SW 1271 (cell line): ENCODE measurements at places on chromosomes 1 and 21.

GRCh38 chr1:113255038-113255719 is 135.1 kb upstream of the MAGI3 start:
- DNase-seq: no peak

DNA sequence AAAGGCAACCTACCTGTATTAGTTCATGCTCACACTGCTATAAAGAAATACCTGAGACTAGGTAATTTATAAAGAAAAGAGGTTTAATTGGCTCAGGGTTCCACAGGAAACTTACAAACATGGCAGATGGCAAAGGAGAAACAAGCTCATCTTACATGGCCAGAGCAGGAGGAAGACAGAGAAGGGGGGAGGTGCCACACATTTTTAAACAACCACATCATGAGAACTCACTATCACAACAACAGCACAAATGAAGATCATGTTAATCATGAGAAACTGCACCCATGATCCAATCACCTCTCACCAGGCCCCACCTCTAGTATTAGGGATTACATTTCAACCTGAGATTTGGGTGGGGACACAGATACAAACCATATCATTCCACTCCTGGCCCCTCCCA is 90.6 kb upstream of the KCTD3 start:
- no peak for DNase-seq

DNA sequence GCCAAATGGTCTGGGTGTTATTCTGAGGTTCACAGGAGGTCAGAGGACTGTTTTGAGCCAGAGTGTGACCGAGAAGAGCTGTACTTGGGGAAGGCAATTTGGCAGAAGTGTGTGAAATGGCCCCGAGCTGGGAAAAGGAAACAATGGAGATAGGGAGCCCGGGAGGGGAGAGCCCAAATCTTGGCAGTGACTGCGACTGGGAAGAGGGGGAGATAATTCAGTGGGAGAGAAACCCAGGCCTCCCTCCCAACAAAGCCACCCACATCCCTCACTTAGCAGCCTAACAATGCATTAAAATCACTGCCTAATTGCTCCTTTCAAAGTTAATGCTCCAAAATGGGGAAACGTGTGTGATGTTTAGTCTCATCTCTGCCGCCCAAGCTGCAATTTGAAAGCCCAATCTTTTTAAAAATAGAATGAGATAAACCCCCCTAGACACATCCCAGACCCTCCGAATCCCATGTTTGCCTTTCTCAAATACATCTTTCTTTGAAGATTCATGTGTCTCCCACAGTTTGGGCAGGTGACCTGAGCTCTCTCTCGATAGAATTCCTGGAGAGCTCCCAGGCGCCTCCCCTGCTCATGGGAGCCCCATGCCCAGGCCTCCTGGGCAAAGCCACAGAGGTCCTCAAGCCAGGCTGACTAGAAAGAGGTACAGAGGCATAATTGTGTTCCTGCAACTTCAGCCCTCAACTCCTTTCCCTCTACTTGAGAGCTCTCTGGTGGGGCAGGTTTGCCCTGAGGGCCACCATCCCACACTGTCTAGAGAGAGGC is 17.3 kb downstream of the LRRC52 start:
- no peak for DNase-seq

DNA sequence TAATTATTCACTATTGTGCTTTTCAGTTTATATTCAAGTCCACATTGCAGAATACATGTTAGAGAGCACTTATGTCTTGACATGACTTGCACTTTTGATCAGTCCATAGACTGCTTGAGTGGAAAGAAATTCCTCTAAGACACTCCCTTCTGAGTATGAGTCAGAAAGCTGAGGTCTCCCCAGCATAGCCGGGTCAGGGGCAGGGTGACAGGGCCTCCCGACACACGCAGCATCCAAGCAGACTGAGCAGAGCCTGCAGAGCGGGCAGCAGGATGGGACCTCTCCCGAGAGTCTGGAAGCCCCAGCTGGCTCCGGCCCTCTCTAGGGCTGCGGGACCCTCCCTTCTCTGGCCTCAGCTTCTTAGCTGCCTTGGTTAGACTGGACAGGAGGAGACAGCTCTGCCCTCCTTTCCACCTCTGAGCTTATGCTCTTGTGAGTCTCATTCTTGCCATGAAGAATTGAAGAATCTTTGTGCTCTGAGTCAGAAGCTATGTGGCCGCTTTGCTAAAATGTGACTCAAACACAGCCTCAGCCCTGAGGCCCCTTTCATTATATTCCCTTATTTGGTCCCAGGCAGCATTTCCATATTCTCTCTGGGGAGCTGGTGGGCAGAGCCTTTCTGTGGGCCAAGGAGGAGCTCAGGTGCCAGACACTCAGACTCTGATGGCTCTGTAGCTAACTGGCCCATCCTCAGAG is 11.2 kb upstream of the CAPN2 start:
- peak; percentile 69 for DNase-seq

DNA sequence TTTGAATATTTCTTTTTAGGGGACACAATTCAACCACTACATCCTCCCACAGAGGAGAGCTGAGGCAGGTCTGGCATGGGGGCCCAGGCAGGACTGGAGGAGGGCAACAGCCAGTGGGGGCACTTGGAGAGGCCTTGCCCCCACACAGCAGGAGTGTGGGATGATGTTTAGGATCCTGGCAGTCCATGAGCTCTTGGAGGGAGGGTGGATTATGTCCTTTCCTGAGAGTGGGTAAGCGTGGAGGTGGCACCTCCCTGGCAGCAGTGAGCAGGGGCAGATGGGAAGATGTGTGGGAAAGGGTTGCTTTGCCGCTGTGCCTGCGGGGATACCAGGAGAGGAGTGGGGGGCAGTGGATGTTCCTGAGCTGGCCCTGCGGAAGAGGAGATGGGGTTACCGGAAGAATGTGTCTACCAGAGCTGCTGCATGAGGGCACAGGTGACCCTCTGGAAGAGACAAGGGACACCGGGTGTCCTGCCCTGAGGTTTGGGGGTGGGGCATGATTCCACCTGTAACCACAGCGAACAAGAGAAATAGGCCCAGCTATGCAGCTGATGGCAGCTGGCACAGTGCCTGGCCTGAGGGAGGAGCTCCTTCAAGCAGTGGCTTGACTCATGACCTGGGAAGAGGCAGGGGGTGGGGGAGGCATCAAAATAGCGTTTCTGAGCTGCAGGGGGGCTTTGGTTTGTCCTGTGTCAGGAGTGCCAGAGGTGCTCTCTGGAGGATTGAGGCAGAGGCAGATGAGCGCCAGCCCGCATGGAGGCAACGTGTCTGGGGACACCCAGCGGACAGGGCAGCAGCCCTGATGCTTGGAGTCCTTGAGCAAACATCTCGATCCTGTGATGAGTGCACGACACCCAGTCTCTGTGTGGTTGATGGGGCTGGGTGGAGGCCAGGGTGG is 123.9 kb upstream of the TMPRSS2 start:
- no peak for DNase-seq

DNA sequence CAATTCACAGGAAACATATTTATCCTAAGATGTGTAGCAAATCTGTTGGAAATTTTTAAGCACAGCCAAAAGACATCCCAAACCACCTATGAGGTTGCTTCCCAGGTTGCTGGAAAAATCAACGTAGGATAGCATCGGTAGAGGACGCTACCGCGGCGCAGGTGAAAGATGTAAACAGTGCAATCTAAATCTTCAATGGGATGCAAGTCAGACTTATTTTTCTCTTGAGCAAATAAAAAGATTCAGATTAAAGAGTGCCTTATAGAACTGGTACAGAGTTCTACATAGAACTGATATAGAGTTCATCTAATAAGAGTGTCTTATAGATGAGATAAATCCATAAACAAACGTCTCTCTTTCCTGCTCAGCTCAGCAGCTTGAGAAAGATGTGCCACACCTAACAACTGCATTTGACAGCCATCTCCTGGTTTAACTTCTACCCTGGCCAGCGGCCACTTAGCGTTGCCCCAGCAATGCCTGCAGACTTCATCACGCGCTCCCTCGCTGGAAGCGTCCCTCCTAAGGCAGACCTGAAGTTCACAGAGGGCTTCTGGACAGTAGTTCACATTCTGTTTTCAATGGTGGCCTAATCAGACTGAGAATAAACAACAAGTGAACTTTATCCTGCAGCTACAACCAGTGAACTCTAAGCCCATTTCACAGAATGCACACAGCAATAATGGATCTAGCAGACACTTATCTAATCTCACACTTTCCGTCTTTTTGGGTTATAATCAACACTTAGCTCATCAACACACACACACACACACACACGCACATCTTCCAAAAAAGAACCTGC is 164.5 kb downstream of the TOMM20 start:
- no peak for DNase-seq

GRCh38 chr1:36153476-36153875 is 2.5 kb upstream of the MAP7D1 start:
- DNase-seq: no peak

DNA sequence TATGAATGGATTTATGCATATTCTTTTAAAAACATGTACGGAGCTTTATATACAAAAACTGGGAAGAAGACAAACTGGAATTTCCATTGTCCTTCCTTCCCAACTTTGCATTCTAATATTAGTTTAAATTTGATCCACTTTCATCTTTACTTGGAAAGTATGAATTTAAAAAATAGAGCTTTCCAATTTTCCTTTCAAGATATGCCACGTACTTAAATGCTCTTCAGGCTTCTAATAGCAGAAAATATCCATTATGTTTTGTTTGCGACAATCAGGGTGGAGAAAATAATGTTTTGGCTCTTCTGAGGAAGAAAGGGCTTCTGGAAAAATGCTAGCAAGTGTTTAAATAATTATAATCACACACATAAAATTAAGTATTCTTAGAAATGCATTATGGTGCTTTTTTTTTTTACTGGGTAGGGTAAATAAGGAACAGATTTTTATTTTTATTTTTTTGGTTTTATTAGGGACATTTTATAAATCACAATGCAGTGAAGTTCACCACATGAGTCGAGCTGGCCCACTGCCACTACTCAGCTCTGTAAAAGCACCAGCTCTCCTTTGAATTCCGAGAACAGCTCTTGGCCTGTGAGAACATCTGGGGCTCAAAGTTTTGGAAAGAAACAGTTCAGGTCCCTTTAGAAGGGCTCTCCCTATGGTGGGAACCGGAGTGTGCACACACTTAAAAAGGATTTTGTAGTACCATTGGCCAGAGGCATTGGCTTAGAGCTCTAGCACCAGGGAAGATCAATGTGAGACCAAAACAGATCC is 287.4 kb upstream of the LYPLAL1 start:
- no peak for DNase-seq

- no peak for DNase-seq
These were observed 17.5 kb downstream of the TRAPPC10 start for GRCh38 chr21:44029460-44030087.

DNA sequence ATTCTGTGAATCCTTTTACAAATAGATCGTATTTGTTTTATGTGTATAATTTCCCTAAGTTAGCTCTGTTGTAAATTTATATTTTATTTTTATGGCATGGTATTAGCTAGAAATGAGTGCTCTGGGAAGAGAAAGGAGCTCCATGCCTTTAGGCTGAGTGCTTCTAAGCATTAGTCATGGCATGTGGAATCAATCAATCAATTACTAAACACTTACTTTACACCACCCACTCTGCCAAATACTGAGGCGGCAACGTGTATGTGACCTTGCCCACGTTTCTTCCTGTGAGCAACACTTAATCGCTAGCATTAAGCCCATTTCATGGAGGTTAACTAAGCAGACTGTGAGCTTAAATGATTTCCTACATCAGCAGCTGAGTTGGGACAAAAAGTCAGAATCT is 7.2 kb upstream of the BECN2 start:
- DNase-seq: no peak

- no peak for DNase-seq
These were observed 16.1 kb upstream of the SLAMF1 start for GRCh38 chr1:160662910-160663309.

DNA sequence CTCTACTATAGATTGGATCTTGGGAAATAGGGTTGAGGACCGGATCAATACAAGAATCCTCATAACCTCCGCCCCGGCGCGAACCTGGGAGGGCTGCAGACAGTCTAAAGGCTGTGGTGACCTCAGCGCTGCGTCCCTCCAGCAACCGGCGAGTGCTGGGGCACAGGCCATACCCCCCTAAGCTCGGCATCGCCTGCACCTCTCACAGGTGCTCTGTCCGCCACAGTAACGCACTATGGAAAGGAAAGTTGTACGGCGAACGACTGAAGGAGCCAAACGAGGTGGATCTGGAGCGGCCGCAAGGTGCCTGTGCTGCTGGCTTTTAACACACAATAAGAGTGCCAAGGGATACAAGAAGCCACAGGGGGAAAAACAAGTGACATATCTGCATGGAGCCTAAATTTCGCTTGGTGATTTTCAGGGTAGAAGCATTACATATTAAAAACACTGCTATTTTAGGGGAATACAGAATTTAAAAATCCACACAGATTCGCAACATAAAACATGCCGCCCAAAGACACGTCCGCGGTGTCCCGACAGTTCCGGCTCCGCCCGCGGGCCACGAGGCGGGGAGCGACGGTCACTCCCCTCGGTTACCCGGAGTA is 1.4 kb upstream of the RBM15 start:
- no peak for DNase-seq

GRCh38 chr1:152394151-152394550 is 19.9 kb downstream of the CRNN start:
- no peak for DNase-seq

DNA sequence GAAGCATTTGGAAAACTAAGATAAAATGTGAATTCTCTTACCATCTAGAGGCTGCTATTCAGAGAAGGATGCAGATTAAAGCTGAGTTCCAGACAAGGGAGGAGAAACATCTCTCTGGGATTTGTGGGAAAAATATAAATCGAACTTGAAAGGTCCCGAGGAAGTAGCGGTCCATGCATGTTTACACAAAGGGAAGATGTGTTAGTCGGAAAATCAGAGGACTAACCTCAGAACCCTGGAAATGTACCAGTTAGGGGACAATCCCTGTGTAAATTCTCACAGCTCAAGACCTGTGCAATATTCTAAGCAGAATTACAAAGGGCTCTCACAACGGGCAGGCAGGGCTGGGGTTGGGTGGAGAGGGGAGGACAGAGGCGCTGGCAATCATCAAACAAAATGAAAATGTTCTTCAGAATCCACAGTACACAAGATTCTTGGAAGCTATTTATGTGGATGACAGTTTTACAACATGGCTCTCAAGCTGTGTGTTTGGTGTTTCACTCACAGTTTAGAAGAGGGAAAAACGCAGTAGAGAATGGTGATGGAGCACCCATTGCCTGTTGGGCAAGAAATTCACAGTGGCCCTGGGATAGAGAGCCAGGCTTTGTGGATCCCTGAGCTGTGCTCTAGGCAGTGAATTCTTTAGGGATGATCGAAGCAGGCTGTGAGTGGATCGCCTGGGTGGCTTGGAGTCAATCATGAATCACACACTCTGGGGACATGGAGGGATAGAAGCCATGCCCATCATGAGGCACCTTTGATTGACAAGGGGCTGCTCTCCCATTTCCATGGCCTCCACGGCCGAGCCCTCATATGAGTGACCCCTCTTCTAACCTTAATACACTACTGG is 47.6 kb downstream of the KCNJ6 start:
- no peak for DNase-seq
